DMS 273 treated with DMSO at 0.1 percent for 48 hours (cell line): ENCODE measurements at places on chromosomes 5 and 9.

- DNase-seq, result peak; percentile 24
Measured at GRCh38 chr5:57862471-57862911, 379.9 kb upstream of the ACTBL2 start.

DNA sequence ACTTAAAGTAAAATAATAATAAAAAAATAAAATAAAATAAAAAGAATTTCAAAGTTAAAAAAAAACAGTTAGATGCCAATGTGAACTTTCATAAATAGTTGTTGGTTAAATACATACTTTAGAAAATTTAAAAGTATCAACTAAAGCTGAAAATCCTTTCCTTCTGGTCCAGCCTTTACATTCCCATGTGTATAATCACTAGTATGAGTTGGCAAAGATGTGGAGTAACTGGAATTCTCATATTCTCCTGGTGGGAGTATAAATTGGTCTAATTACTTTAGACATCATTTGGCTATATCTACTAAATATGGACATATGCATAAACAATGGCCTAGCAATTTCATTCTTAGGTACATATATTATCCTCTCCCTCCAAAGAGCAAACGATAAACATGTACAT, 619.9 kb downstream of the PTPRD start:
- DNase-seq, result no peak

DNA sequence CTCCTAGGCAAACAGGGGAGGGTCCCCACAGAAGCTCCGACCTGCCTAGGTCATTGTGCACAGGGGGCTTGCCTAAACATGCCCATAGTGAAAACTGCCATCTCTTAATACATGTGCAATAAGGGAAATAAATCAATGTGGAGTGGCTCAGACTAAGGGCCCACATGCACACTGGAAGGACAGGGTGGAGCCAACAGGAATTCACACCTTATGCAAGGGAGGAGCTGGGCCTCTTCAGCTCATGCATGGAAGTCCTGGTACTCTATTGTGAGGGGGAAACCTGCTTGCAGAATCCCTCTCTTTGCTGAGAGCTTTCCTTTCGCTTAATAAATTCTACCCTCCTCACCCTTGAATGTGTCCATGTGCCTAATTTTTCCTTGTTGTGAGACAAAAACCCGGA, 815.8 kb downstream of the EFNA5 start:
- no peak for DNase-seq

DNA sequence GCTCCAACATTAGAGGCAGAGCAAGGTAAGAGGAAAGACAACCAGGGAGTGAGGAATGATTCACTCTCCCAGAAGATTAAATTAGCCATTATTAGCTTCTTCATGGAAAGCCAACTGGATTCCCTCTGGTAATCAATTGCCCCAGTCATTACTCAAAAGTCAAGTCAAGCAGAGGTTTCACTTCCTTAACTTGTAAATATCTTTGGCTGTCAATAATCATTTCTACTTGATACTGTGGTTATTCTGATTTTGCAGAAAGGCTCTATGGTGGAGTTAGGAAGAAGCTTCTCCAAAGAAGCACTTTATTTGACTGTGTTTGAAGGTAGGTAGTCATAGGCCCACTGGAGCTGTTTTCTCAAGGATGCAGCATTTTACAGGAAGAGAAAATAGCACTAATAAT, 78.0 kb downstream of the JAKMIP2 start:
- no peak for DNase-seq

GRCh38 chr9:9749591-9749990, 863.2 kb downstream of the PTPRD start:
- no peak for DNase-seq

GRCh38 chr5:33941090-33941489, 4.9 kb downstream of the RXFP3 start:
- no peak for DNase-seq

- DNase-seq, result no peak
Measured at GRCh38 chr5:177448244-177448950, 1.8 kb downstream of the PRR7 start.

- DNase-seq, result no peak
Measured at GRCh38 chr5:143638654-143639053, 173.3 kb upstream of the HMHB1 start.

- no peak for DNase-seq
Measured at GRCh38 chr5:36251218-36251617, 9.5 kb upstream of the NADK2 start.
